ENCODE measurements at places on chromosomes 3 and 15.

DNA sequence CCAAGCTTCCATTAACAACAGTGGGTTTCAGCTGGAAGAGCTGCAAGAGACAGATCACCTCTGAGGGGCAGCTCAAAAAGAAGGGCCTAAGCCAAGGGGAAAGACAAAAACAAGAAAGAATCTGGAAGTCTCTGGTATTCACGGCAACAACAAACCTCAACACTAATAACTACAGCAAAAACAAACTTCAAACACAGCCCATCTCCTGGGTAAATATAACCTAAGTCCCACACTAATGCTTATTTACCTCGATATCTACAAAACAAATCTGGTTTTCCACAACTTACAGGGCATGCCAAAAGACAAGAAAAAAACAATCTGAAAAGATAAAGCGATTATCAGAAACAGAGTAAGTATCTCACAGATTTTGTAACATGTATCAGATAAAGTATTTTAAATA lies 29.7 kb downstream of the TOP2B start:
- no peak for DNase-seq

- no peak for DNase-seq
These were observed 26.5 kb downstream of the EFHB start for GRCh38 chr3:19907523-19907922.

DNA sequence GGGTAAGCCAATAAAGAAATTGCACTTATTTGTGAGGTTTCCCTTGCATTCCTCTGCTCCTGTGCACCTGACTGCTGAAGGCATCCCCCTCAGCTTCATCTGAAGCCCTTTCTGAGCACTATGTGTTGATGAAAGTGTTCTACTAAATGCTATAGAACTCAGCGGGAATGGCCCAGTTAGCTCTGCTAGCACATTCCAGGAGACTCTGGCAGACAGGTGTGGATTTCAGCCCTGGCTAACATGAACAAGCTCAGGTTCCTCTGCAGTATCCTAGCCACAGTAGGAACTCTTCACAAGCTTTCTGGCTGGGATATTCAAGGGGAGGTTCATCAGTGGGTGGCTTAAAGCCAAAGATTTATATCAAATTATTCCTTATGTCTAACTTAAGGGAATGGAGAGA lies 265.5 kb downstream of the RORA start:
- DNase-seq = no peak

GRCh38 chr3:197454014-197454413 lies 101.8 kb downstream of the BDH1 start:
- no peak for DNase-seq

DNA sequence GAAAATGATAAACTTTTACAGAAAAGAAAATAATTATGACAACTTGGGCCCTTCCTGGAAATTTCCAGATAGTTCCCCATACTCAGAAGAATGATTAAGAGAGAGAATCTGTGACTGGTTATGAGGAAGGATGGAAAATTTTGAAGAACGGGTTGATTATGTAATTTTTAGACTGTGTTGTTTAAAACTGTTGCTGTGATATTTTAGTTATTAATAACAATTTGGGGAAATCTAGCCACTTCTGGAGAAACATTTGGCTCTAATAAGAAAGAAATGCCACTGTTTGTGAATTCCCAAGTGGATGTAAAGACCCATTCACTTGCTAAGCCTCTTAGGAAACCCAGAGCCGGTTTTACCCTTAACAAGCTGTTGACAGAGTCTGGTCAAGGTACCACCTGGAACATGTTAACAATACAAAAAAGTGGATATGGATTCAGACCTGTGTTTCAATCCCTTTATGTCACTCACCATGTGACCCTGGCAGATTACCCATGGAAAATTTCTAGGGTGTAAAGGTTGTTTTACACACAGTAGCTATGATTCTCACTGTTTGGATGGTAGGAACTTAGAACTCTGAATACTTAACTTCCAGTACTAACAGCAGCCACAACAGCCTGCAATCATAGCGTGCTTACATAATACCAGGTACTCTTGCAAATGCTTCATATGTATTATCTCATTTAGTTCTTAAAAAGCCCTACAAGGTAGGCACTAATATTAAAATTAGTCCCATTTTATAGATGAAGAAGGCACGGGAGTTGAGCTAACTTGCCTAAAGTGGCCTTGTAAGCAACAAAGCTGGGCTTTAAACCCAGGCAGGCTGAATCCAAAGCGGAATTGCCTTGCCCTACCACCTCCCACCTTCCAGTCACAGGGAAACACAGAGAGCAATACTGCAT lies 32.0 kb downstream of the ZBTB38 start:
- DNase-seq = no peak

GRCh38 chr15:31831596-31831995 lies 198.7 kb upstream of the CHRNA7 start:
- DNase-seq = no peak

DNA sequence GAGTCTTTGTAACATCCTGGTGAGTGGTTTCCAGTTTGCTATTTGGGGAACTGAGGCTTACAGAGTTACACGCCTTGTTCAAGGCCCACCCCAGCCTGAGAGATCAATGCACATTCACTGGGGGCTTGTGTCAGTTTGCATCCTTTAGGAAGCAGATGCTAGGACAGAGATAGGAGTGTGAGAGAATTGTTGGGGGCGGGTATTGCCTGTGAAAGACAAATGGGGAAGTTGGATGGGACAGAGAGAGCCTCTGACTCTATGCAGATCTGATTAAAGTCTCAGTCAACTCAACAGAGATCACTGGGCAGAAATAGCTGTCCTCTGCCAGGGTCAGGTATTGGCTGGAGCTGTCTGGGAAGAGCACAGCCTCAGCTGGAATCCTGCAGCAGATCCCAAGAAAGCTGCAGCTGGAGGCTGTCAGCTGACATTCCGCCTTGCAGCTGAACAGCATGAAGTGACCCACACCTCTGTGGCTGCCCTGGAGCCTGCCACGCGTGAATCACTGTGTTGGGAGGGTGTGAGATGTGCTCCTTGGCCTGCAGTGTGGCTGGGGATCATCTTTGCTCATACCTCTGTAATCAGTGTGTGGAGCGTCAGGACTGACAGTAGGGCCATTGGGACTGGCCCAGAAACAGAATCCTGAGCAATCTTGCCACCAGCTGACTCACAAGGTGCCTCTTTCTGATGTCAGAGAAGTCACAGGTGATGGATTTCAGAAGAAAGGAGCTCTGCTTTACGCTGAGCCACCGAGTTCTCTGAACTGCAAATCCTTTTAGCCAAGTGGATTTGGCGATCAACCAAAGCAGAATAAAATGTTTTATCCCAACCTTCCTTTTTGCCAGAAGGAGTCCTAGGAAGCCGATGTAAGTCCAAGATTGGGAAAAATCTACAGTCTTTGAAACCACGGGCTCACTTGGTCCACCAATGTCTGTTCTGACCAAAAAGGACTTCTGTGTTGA lies 284.1 kb upstream of the LRRFIP2 start:
- DNase-seq = peak; percentile 52

GRCh38 chr3:57158813-57159738 lies 6.1 kb downstream of the IL17RD start:
- DNase-seq = no peak

GRCh38 chr3:25033407-25034029 lies 394.5 kb upstream of the RARB start:
- DNase-seq = no peak

DNA sequence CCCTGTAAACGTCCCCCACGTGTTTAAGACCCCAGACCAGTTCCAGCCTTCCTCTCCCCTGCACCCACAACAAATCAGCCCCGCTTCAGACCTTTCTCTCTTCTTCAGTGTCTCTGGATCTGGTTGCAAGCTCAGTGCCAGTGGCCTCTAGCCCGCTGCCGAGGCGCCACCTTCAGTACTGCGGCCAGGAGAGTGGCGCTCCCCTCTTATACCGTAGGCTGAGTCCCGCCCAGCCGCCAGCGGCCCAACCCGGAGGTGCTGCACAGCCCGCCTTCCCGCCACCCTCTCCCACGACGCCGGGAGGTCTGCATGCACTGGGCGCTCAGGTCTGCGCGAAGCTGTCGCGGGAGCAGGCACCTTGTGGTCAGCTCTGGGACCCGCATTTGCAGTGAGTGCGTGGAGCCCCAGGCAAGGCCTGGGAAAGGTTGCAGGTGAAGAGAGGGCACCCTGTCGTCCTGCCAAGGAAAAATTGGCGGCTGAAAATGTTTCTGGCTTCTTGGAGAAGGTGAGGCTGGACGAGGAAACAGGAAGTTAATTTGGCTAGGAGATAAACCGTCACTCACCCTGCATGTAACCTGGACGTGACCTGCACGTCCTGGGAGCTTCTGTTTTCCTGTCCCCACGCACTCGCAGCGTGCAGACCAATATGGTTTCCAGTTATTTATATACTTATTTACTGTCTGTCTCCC lies at the start of gene C2CD4B:
TSS of gene C2CD4B (minus strand) at position 182 of the 689 bp plus-strand sequence. CDS start 301 bp downstream, outside the sequence.
- DNase-seq = no peak

Measured in KG1 (cell line).